GF-D8 (cell line): ENCODE measurements at places on chromosomes 1 and 21.

DNA sequence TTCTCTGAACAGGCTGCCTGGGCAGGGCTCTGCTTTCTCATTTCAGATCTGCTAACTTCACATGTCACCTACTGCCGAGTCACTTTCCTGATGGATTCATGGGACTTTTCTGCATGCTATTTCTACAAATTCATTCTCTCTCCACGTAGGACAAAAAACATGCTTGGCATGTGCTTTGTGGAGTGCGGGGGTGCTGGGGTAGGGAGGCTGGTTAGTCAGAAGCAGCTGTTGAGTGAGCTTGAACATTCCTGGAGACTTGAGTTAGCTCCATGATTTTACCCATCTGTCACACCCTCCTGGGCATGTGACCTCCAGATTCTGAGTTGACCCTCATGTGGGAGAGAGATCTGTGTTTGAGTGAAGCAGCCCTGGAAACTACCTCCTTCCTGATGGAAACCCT, 71.4 kb downstream of the UCK2 start:
- DNase-seq, result no peak

GRCh38 chr1:90993245-90993644, 28.6 kb downstream of the ZNF644 start:
- no peak for DNase-seq

GRCh38 chr1:221187174-221187573, 307.9 kb downstream of the HLX start:
- no peak for DNase-seq

GRCh38 chr1:33973799-33974545, 110.1 kb downstream of the HMGB4 start:
- DNase-seq, result no peak

GRCh38 chr1:226486161-226486560, 62.4 kb upstream of the STUM start:
- DNase-seq, result no peak

- DNase-seq, result no peak
Observed at GRCh38 chr21:44724926-44725325, 13.6 kb upstream of the TSPEAR start.

- no peak for DNase-seq
Observed at GRCh38 chr21:14846621-14847020, 218.2 kb downstream of the NRIP1 start.
